Epithelial cell of prostate (primary cell): ENCODE measurements at places on chromosomes 12 and 14.
A peak's percentile ranks its signal among the peaks of the same experiment; 100 is the strongest.

- no peak for DNase-seq
Observed at GRCh38 chr14:30456296-30456695, 102.7 kb upstream of the G2E3 start.

DNA sequence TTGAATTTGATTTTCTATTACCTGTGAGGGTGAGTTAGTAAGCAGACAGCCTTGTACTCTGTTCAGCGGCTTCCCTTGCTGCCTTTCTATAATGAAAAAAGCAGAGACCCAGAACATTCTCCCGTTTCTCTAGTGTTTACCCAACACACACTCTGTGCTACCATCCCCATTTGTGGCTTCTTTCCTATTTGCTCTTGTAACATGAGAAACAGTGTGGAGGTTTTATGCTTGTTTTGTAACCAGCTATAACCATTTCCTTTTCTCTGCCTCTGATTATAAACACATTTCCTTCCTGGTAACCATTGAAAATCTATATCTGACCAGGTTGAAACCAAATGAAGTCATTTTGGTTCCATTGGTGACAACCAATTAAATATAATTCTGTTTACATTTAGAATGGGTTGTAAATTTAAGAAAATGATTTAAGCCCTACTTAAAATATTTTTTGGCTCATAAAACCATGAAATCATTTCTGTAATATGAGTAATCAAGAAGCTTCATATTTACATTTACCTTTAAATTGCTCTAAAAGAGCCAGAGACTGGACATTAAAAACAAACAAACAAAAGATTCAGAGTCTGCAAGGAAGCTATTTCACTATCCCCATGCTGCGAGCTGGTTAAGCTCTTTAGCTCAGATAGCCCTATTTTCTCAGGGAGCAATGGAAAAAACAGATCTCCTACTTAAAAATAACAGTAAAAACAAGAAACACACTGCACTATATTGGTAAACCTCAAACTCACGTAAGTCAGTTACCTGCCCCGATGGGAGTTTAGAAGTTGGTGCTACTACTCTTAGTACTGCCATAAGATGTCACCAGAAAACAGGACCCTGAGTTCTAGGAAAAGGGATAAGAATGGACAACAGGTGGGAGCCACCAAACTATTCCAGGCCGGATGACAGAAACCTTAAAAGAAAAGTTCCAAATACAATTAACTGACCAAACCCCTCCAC, 206.5 kb upstream of the EEA1 start:
- DNase-seq = no peak

DNA sequence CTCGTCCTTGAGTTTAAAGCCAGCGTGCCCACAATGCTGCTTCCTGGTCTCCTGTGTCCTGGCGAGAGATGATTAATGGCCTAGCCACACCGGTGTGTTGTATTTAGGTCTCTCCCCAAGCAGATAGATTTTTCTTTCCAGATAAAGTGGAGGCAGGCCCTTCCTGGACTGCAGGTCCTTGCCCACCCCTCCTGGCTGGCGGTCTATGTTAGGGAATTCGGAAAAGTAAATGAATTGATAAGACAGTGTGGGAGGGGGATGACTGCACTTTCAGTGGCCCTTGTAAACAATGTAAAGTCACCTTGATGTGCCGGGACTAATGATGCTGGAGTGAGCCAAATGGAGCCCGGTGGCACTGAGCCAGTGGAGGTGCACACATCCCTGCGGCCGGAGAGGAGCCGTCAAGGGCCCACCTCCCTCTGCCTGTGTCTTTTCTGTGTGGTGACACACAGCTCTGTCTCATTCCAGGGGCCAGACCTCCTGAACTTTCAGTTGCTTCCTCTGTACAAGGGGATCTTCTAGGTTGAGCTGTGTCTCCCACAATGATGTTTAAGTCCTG, 70.6 kb upstream of the ESRRB start:
- no peak for DNase-seq

GRCh38 chr14:102594514-102595175, 2.2 kb downstream of the RCOR1 start:
- DNase-seq = no peak

DNA sequence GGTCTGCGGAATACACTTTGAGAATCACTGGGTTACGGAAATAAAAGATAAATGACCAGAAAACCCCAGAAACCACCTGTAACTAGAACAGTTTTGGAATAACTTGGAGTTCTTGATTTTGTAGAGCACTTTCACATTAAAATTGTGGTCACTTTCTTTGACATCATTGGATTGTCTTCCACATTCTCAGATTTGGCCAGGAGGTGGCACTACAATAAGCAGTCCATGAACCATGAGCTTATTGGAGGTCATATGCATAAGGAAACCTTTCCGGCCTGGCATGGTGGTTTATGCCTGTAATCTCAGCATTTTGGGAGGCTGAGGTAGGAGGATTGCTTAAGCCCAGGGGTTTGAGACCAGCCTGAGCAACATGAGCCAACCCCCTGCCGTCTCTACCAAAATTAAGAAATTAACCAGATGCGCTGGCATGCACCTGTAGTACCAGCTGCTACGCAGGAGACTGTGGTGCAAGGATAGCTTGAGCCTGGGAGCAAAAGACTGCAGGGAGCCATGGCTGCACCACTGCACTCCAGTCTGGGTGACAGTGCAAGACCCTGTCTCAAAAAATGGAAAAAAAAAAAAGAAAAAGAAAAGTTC, 107.7 kb upstream of the CAND1 start:
- no peak for DNase-seq

GRCh38 chr12:77746096-77746495, 84.6 kb upstream of the NAV3 start:
- DNase-seq = peak; percentile 16

- DNase-seq = no peak
Observed at GRCh38 chr12:13223941-13224340, 27.4 kb downstream of the EMP1 start.

- DNase-seq = no peak
Observed at GRCh38 chr14:76677534-76678145, 83.6 kb upstream of the VASH1 start.

GRCh38 chr12:31057671-31058070, 16.0 kb upstream of the DDX11 start:
- DNase-seq = no peak

DNA sequence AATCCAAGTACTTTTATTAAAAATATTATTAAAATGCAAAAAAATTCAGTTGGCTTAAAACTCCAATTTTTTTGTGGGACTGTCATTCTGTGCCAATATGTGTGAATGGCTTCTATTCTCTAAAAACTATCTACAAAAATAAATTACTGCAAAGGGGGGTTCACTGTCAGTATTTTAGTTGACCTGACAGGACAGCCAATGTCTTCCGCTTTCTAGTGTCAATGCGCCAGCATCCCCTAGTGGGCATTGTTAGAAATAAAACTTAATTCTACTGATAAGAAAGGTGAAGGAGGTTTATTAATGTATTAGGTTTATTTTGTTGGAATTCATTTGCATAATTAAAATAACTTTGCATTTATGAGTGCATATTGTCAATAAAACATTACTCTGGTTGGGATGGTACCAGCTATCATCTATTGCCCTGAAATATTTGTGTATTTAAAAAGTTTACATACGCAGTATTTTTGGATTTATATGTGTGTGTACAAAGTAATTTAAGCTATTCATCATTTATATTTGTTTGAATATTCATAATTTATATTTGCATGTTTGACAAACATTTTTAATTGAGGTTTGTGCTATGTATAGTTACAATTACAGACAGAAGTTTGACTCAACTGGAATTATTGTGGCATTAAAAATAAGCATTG, 527.2 kb downstream of the FLRT2 start:
- no peak for DNase-seq

DNA sequence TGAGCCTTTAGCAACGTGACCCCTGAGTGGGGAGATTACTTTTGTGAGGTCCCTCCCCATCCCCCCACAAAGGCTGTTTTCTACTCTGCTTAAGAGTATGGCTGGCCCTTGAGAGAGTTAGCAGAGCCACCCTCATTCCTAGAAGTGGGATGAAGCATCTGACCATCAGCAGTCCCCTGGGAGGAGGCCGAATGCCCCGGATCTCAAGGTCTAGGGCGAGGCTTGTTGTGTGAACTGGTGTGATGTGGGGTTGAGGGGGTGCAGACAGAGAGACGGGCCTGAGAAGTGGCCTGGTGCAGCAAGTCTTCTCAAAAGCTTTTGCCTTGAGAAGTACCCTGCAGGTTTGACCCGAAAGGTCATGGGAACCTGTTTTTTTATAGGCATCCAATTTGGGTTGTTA, 153.0 kb upstream of the FKBP4 start:
- DNase-seq = no peak

DNA sequence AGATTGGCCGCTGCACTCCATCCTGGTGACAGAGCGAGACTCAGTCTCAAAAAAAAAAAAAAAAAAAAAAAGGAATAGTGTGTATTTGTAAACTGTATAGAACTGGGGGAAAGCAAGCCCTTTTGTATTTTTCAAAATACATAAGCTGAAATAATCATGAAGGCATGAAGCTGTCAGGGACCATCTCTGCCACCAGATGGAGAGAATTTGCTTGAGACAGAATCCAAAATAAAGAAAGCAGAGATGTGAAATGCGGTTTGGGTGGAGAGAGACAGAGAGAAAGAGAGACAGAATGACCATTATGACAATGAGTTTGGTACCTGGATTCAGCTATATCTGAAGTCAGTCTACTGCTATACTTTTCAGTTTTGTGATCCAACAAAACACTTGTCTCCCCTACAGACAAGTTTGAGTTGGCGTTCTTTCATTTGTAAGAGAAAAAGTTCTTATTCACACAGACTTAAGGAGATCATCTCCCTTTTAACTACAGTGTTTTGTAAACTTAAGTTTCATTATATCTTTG, 155.7 kb upstream of the LRIG3 start:
- no peak for DNase-seq

- no peak for DNase-seq
Observed at GRCh38 chr14:20294636-20295035, 11.1 kb downstream of the TTC5 start.

- no peak for DNase-seq
Observed at GRCh38 chr12:109739747-109740693, 26.4 kb downstream of the FAM222A start.

- DNase-seq = no peak
Observed at GRCh38 chr12:1908758-1909157, 9.7 kb downstream of the CACNA2D4 start.

- no peak for DNase-seq
Observed at GRCh38 chr12:108806346-108806745, 51.0 kb downstream of the SSH1 start.

DNA sequence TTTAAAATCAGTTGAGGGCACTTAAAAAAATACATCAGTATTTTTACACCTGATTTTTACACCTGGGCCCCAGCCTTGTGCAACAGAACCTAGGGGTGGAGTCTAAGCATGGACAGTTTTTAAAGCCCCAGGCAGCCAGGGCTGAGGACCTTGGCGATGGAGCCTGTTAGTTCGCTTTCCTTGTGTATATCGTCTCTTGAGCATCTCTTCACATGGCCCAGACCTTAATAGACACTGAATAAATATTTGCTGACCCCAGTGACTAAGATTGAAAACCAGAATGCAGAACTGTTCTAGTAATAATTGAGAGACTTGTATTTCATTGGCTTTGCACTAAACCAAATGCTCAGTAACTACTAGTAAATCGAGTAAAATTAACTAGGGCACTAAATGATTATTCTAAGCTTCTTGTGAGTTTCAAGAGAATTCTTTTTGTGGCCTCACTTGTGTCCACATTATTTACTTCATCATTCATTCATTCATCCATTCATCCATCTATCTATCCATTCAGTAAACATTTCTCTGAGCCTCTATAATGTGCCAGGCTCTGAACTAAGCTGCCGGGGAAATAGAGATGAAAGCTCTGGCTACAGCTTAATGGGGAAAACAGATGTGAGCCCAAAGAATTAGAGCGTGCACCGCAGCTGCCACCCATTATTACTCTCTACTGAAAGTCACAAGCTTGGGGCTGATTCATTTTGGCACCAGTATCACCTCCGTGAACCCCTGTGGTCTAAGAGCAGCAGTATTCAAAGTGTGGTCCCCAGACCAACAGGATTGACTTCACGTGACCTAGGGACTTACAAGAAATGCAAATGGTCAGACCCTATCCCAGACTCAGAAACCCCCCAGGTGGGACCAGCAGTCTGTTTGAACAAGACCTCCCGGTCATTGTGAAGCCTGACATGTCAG, 30.7 kb upstream of the BCL7A start:
- DNase-seq = no peak

- DNase-seq = no peak
Observed at GRCh38 chr14:70744641-70745040, 64.7 kb downstream of the MAP3K9 start.

- DNase-seq = peak; percentile 56
Observed at GRCh38 chr12:110885152-110885840, 35.1 kb downstream of the MYL2 start.

GRCh38 chr12:57161491-57161890, 14.1 kb upstream of the LRP1-AS start:
- DNase-seq = no peak

DNA sequence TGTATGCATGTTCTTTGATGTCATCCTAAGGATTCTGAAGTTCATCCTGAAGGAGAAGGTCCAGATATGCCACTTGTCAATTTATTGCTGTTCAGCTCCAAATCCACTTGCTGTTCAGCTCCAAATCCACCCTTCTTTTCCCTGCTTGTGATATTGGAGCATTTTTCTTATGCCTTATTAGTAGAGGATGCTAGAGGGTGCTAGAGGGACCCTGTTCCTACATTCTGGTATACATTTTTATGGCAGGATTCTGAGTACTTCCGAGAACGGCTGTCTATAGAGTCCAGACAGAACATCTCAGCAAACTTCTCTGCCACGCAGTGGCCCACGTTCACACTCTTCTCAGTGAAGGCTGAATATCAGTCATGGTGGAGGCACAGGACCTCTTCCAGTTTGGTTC, 406.7 kb downstream of the NOVA1 start:
- no peak for DNase-seq

DNA sequence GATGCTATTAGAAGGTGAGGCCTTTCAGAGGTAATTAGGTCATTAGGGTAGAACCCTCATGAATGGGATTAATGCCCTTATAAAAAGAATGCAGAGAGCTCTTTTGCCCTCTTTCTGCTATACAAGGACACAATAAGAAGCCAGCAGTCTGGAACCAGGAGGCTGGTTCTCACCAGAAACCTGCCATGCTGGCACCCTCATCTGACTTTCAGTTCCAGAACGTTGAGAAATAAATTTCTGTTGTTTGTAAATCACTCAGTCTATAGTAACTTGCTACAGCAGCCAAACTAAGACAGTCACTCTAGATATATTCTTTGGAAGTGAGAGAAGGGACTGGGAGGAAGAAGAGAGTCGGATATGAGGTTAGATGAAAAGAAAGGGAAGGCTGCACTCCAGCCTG, 125.0 kb upstream of the MYF6 start:
- no peak for DNase-seq

GRCh38 chr12:25708661-25709060, 155.6 kb upstream of the LMNTD1 start:
- no peak for DNase-seq

GRCh38 chr12:8912914-8913313, 1.4 kb upstream of the PHC1 start:
- DNase-seq = peak; percentile 27

- no peak for DNase-seq
Observed at GRCh38 chr12:97778111-97778510, 315.5 kb downstream of the RMST start.
